Activated naive CD8-positive, alpha-beta T cell treated with anti-CD3 and anti-CD28 coated beads, Interleukin-2, amount 50 U/mL, for 16 hours (primary cell): ENCODE measurements at places on chromosomes 11 and 22.

GRCh38 chr11:94513091-94513490 is 830 bp downstream of the C11orf97 start:
- no peak for DNase-seq

DNA sequence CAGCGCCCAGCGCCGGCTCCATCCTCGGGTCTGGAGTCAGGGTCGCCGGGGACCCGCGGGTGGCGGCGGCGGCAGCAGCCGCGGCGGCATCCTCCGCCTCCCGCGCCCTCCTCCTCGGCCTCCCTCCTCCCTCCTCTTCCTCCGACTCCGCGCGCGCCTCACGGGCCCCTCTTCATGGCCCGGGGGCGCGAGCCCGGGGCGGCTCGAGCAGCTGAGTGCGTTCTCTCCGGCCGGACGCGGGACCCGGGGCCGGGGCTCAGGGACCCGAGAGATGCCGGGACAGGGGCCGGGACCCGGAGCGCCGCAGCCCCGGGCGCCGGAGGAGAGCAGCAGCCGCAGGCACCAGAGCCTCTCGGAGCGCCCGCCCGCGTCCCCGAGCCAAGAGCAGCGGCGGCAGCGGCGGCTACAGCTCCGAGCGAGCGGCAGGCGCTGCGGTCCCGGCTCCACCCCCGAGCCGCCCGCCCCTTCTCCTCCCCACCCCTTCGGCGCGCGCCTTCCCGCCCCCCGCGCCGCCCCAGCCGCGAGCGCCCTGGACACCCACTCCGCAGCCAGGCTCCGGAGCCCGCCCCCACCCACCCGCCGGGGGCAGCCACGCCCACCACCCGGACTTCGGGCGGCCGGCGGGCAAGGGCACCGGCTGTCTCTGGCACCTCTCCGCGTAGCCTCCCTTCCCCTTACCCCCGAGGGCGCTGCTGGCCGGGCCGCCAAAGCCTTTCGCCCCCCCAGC is at the start of gene CHST1:
TSS of gene CHST1 (minus strand) at position 417 of the 727 bp plus-strand sequence. CDS start 14,699 bp downstream, outside the sequence.
- no peak for DNase-seq

DNA sequence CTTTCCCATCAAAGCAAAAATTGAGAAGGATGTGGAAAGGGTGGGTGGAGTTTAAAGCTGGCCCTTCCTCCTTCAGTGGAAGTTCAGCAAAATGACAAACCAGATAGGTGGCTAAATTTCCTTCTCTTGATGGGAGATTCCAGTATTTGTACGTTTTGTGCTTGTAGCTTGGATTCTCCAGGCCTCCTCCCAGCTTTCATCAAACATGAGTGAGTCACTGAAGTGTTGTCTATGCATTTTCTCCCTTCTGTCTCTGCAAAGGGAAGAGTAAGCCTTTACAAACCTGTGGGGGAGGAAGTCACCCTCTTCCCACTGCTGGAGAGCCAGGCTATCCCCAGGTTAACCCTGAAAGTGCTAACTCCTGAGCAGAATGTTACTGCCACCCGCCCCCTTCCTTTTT is 6.4 kb downstream of the MARK2 start:
- no peak for DNase-seq

DNA sequence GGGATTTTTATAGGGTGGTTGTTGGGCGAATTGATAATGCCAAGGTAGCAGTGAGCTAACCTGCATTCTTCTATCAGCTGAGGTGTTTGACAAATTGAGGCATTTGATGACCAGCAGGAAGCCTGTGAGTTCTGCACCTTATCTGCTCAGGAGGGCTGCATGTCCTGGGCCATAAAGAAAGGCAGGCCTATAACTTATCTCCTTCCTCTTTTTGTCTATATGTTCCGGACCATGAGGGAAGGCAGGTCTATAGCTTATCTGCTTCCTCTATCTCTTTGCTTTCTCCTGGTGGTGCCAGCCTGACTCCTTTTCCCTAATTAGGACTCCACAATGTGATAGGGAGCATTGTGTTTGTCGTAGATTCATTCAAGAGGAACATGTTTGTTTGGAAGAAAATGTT is 8.6 kb upstream of the JAM3 start:
- no peak for DNase-seq

- no peak for DNase-seq
These were observed 627 bp upstream of the PEX26 start for GRCh38 chr22:18077087-18077638.

GRCh38 chr11:75894036-75894585 is 79.1 kb downstream of the UVRAG start:
- DNase-seq = no peak
